ENCODE measurements at places on chromosomes 5 and 9. TPM values are rescaled to one million over a fixed set of nuclear protein-coding genes. Genes with fewer than 3 reads are reported as not detected.

GRCh38 chr9:80501635-80502034 is 929.9 kb downstream of the TLE4 start:
- DNase-seq: no peak

The WNK2 gene
- not detected for total RNA-seq

GRCh38 chr5:145775411-145775810 is 59.7 kb downstream of the PRELID2 start:
- DNase-seq: no peak

DNA sequence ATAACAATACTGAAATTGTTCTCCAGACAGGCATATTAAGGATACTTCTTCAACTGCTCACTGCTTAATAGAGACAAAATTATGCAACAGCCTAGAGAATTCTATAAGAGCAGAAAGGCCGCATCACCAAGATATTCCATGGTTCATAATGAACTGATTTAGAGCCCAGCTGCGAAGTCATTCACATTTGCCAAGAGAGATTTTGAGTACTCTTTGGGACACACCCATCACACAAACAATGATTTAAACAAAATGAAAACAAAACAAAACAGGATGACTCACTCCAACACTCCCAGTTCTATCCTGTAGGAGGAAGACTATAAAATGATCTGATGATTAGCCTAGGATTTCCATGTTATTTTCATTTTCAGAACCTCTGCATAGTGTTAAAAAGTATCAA is 145.7 kb upstream of the GNA14 start:
- peak; percentile 54 for DNase-seq

DNA sequence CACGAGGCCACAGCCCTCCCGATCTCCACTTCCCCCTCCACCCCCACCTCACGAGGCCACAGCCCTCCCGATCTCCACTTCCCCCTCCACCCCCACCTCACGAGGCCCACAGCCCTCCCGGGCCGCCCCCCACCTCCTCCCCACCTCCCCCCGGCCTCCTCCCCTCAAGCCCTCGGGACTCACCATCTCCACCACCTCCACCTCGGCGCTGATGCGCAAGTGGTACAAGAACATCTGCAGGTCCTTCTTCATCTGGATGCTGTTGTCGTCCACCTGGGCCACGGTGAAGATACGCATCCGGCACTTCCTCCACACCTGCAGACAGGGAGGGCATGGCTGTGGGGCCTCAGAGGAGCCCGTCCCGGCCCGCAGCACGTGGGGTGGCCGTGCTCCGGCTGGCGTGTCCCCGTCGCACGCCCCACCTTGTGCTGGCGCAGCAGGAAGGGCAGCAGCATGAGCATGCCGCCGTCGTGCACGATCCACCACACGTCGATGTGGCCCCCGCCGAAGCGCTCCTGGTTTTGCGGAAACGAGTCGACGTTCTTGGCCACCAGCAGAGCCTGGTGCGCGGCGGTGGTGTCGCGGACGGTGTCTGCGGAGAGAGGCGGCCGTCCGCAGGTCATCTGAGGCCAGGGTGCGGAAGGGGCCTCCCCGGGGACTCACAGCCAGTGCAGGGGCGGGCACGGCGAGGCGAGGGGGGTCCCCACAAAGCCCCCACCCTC is 48.0 kb downstream of the SLC12A7 start:
- no peak for DNase-seq

DNA sequence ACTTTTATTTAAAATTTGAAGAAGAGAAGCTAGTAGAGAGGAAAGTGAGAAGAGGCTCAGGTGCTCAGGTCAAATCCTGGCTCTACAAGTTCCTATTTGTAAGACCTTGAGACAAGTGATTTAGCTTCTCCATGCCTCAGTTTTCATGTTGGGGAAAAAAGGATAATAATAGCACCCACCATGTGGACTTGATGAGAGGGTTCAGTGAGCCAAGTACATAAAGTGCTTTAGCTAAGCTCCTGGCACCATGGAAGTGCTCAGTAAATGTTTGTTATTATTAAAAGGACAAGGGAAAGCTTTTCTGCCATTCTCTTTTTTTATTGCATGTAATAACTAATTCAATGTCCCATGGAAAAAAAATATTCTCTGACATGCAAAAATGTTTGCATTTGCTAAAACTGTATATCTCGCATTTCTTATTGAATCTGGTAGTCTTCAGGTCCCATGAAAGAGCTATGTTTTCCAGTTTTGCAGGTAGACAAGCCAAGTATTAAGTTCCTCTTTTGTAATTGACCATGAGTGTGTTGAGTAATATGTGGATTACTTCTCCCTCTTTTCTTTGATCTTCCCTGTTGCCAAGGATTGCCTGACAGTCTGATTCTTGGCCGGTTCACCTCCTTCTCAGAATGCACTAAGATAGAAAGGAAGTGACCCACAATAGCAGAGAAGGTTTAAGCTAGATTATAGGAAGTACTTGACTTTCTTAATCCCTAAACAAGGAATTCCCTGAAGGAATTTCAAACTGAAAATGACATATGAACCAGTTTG is 45.6 kb upstream of the TRIM32 start:
- no peak for DNase-seq

DNA sequence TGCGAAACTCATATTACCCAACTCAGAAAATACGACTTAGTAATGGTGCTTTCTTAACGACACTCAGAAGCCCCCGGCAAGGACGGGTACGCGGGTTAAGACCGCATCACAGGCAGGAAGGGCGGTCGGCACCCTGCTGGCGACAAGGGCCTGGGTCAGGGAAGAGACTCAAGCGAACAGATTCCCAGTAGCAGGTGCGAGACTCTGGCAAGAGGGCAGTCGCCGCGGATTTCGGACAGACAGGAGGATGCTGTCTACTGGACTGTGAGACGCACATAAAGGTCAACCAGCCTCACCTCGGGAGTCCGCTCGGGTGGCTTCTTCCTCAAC is 398 bp downstream of the RAPGEF6 start:
- DNase-seq: peak; percentile 75

The PCDHA12 gene
- total RNA-seq: not detected

The PCDHB4 gene
- not detected for total RNA-seq

GRCh38 chr5:11958321-11958720 is 54.1 kb upstream of the CTNND2 start:
- DNase-seq: no peak

GRCh38 chr5:149389552-149390495 is 10.7 kb upstream of the IL17B start:
- no peak for DNase-seq

DNA sequence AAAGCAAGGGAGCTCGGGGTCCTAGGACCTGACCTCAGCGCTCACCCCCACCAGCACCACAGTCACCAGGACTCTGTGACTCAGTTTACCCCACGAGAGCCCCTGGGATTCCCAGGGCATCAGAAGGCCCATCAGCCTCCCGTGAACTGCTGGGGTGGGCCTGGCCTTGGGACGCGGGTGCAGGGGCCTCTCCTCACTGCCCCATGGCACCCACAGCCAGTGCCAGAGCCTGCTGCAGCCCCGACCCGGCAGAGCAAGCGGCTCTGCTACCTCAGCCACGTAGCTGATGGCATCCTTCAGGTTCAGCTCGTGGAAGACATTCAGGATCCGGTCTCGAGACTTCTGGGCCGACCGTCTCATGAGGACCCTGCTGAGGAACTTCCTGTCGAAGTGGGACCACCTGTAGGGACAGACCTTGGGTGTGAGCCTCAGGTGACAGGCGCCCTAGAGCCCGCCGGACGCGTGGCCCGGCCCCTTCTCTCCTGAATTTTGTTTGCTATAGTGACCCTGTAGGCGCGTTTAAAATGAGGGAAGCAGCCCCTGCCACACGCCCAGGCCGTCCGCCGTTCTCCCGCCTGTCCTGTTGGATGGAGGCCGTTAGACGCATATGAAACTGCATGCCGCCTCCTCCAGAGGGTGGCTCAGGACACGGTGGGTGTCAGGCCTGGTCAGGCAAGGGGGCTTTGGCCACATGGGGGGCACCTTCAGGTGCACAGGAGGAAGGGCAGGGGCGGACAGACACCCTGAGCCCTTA is 36.8 kb downstream of the EXOC3 start:
- DNase-seq: no peak

GRCh38 chr5:135106610-135107471 is 72.8 kb upstream of the PITX1 start:
- DNase-seq: no peak

The MCC gene
- 22.8 TPM for total RNA-seq

The NR2F1 gene
- total RNA-seq: 3.6 TPM

DNA sequence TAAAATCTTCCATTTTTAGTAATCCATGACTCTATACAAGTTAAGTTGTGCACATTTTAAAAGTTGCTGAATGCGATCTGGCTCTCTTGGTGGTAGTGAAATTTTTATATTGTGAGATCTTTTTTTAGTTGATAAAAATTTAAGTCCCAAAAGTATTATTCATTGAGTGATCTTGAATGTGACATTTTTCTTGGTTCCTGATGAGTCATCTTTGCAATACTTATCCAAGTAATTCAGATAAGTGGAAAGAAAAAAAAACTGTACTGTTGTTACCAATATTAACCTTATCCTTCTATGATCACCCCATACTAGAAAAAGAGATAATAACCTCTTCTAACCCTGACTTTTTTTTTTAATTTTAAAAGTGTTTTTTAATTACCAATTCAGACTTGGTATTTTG is 601.3 kb downstream of the PSAT1 start:
- DNase-seq: no peak

DNA sequence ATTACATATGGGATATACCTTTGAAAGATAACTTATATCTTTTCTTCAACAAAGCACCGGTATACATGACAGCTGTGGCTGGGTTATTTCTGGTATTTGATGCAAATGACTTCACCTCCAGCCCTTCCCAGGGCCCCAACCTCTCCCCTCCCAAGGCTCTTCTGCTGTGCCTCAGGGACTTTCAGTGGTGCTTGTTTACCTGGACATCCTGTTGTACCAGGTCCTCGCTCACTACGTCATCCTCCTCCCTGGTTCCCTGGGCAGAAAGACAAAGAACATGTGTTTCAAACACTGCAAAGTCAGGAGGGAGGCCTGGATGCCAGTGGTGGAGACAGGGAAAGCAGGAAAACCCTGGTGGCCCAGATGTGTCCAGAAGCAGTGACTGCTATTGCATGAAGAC is 23.4 kb downstream of the ANXA6 start:
- DNase-seq: no peak

The PRDM9 gene
- not detected for total RNA-seq

DNA sequence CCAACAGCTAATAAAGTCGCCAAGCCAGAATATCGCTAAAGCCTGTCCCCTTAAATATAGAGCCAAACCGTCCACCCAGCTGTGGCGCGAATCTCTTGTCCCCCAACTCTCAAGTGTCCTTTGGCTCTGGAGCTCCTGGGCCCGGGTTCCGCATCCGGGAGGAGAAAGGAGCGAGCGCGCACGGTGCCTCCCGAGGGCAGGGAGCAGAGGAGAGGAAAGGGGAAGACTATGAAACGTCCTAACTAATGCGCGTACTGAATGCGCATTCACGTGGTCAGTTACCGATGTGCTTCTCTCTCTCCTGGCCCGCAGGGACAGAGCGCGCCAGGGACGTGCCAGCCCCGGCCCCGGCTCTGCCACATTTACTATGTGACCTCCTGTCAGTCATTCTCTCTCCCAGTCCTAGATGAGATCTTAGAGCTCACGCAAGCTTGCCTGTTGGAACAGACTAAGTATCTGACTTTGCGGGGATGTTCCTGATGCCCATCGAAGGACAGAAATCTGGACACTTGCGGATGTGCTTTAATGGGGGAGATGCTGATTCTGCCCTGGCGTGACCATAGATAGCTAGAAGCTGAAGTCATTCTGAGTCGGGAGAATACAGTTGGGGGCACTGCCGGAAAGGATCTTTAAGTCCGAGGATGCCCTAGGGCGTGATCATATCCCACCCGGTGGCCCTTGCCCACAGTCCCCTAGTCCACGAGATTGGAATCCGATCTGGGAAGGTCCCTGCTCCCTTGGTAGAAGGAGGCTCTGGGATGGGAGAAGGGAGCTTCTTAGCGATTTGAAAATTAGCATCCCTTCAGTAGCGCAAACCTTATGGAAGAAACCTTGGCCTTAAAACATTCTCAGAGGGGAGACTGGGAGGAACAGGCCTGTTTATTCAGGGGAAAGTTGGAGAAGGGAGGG is 5.7 kb upstream of the EBF1 start:
- DNase-seq: no peak

- no peak for DNase-seq
Observed at GRCh38 chr9:123120953-123121352, 87.5 kb downstream of the GPR21 start.

DNA sequence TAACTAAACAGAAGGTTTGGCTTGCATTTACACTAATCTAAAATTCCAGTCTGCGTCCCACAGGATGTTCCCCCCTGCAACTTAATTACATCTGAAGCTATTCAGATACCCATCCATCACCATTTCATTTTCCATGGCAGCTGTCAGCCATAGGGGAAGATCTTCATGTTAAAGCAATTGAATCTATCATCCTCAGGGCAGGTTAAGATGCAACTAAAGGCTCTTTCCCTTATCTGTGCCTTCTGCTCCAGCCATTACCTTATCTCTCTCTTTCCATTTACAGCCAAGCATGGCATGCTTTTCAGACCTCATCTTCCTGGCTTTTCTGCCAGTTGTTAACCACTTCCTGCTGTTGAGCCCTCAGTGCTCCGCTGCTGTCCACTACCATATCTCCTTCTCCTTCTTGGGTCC is 15.8 kb upstream of the HACD4 start:
- DNase-seq: no peak

GRCh38 chr9:16213781-16214515 is 656.5 kb downstream of the BNC2 start:
- DNase-seq: no peak

- peak; percentile 63 for DNase-seq
Observed at GRCh38 chr5:113606298-113607134, 93.0 kb downstream of the YTHDC2 start.

DNA sequence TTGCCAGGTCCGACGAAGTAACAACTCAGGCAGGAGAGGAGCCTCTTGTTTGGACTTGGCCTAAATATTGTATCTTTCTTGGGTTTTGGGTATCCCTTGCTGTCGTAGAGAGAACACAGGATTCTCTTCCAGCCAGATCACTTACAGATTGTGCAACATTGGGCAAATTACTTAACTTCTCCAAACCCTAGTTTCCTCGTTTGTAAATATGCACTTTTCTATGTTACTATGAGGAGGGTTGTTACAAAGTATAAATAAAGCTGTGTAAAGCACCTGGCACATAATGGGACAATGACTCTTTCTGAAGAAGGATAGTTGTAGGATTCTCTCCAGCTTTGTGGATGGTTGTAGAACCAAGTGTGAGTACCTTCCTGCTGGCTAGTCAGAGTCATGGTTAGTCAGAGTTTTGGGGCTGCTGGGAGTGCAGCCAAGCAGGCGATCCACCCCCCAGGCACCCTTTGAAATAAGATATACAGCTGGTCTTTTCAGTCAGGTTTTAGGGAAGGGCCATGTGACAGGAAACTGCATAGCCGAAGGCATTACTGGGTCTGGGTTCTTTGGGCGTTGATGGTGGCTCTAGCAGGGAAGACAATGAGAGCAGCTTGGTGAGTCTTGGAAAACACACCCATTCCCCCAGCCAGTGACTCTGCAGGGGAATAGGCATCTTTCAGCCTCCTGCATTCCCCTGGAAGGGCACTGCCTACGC is 49.9 kb upstream of the GDNF start:
- DNase-seq: peak; percentile 66

The ADAMTS16 gene
- total RNA-seq: 7.5 TPM

The HNRNPA0 gene
- total RNA-seq: 21.0 TPM

Measured in SJSA1 (cell line).